NCI-H345 (cell line): ENCODE measurements at places on chromosomes 1 and 21.

DNA sequence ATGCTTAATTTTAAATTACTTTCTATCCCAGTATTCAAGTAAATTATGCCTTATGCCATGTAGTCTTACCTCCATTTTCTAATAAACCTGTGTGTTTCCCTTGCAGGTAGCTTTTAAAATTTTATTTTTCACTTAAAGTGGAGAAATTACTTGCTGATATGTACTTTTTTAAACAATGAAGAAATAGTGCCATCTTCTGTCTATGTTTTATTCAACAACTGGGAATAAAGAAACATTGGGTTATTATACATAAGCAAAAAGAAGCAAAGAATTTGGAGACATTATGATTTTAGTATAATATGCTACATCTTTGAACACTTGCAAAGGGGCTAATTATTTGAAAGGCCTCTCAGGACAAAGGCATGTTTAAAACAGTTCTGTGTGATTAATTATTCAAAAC is 1912.9 kb downstream of the MRPL39 start:
- DNase-seq, result no peak

DNA sequence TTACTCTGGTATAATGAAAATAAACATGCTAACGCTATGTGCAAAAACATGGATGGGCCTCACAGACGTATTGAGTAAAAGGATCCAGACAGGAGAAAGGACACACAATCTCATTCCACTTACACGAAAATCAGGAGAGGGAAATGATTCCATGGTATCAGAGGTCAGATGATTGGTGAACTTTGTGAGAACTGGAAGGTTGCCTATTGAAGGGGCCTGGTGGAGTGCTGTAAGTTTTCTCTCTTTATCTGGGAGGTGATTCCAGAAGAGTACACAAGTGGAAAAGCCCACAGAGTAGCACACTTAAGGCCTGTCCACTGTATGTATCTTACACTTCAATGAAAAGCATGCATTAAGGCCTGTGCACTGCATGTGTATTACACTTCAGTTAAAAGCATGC is 9.6 kb downstream of the GSTM2 start:
- no peak for DNase-seq

GRCh38 chr1:209999005-209999404 is 61.0 kb downstream of the SYT14 start:
- no peak for DNase-seq

DNA sequence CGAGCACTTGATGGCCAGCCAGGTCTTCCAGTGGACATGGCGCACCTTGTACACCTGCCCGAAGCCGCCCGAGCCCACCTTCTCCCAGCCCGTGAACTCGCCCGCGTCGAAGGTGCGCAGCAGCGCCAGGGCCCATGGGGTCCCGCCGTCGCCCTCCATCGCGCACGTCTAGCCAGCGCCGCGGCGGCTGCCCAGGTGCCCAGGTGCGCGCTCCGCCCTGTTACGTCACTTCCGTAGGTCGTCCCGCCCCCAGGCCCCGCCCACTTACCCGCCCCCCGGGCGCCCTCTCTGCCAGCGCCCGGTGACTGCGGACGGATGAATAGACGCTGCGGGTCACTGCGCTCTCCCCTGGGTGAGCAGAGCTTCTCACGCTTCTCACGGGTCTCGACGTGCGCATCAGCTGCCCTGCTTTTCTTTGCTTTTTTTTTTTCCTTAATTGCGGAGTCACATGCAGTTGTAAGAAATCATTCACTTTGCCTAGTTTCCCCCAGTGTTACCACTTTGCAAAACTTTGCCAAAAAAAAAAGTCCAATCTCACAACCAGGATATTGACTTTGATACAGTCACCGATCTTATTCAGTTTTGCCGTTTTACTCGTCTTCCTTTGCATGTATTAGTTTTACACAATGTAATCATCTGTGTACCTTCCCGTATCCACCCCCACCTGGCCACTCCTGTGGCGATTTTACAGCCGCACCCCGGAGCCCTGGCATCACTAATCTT is at the start of gene RIPK4:
TSS of gene RIPK4 (minus strand) at position 170 of the 723 bp plus-strand sequence. CDS start at position 159, 11 bp downstream.
- peak; percentile 93 for DNase-seq

GRCh38 chr1:233242827-233243483 is 52.6 kb downstream of the PCNX2 start:
- no peak for DNase-seq

DNA sequence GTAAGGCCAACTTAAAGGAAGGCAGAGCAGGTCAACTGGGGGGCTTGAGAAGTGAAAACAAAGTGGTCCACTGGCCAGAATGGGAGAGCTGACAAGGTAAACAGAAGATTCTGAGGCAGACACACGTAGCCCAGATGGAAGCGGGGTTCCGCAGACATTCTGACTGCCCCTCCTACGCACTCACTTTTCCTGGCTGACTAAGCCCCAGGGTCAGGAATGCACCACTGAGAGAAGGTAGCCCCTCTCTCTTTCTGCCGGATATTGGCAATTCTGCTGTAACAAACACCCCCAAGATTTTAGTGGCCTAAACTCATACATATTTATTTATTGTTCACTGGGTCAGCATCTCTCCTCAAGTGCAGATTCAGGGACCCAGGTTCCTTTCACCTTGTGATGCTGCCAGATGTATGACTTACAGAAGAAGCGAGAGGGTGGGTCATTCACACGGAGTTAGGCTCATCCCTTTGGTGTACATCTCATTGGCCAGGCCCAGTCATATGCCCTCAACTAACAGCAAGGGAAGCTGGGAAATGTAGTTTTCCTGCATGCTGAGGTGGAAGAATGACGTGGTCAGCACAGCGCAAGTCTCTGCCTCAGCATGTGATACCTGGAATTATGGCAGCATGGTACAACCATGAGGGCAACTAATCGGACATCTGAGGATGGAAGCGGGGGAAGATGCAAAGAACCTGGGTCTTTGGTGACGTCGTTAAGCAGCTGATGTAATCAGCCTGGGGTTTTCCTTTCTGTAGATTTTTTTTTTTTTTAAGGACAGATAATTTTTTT is 43.4 kb upstream of the MRPS6 start:
- DNase-seq, result no peak

DNA sequence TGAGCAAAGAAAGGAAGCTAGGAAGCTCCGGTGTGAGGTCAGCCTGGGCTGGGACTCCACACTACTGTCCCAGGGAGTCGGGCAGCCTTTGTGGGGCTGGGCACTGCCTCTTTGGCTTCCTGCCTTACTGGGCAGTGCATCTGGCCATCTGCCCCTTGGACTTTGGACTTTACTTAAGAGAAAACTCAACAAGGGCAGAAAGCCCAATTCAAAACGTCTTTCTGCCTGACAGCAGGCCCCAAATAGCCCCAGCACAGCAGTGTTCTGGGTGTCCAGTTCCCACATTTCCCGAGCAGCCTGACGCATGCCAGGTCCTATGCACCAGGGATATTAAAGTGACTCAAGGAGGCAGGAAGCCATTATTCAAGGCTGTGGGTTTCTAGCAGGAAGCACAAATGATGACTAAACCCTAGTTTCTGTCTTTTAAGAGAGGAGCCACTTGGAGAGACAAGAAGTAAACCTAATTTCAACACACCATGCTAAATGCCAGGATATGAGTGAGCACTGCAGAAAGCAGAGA is 37.9 kb upstream of the EDEM3 start:
- DNase-seq, result no peak

- DNase-seq, result peak; percentile 8
Observed at GRCh38 chr1:216193839-216194443, 229.3 kb downstream of the USH2A start.

DNA sequence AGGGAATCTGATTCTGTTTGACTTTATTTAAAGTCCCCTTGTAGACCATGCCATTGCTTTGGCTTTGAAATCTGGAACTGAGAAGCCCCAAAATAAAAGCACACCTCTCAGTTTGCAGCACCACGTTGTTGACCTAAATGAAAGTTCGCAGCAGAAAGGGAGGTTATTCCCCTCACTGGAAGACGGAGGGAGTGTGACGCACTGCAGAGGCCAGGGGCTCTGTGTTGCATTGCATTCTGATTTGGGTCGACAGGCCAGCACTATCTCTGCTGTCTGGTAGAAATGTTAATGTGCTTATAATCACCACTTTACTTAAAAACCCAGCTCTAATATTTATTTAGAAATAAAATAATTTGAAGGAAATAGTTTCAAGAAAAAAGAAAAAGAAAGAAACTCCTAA is 675.2 kb upstream of the NR5A2 start:
- no peak for DNase-seq

- no peak for DNase-seq
Observed at GRCh38 chr1:244945109-244945671, 80.8 kb upstream of the HNRNPU start.

DNA sequence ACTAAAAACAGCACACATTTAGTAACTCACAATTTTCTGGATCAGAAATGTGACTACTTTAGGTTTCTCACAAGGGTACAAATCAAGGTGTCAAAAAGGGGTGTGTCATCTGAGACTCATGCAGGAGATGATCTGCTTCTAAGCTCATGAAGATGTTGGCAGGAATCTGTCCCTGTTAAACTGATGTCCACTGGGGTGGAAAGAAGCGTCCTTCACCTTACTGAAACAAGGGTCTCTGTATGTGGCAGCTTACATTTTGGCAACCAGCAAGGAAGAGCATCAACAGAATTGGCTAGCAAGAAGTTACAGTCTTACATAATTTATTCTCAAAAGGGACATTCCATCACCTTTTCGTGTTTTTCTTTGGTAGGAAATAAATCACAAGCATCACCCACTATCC is 1223.8 kb downstream of the AMY1C start:
- no peak for DNase-seq

- no peak for DNase-seq
Observed at GRCh38 chr1:154716614-154717527, 108.9 kb upstream of the ADAR start.

DNA sequence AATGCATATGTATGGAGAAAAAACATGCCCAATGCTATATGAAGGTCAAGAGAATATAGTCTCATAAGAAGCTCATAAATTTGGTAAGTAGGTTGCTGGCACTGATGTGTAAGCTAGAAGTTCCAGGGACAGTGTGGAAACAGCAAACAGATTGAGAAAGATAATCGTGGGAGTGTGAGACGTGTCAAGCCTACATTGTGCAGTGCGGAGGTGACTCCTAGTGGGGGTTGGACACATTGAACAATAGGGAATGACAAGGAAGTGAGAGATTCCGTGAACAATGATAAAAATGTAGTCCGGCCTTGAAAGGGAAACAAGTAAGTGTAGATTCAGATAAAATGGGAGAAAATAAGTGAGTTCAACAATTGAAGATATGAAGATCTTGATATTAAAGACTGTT is 788.4 kb upstream of the PRMT6 start:
- peak; percentile 27 for DNase-seq

GRCh38 chr1:15080328-15081007 is 73.1 kb upstream of the TMEM51 start:
- DNase-seq, result no peak

DNA sequence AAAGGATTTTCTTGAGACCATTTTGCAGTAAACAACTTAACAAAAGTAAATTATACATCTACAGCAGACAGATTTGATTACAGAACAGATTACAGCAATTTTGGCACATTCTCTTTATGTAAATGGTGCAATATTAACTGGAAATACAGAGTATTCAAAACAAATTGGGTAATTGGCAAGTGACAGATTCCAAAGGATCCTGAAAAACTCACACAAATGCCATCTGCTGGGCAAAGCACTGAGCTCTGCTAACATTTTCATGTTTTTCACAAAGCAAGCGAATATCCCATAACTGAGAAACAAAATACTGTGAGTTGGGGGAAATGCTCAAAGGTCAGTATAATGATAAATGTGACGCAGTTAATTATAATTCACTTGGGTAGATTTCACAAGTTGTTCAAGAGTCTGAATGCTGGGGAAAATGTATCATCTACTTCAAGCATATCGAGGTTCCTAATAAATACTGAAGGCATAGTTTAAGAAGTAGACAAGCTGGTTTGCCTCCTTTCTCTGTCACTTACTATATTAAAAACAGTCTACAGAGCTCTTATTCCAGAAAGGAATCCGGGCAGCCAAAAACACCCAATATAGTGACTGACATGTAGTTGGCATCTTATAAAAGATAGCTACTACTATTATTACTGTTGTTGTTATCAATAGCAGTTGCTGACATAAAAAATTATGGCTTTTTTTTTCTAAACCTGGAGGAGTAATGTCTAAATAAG is 75.8 kb upstream of the SDC3 start:
- DNase-seq, result no peak

DNA sequence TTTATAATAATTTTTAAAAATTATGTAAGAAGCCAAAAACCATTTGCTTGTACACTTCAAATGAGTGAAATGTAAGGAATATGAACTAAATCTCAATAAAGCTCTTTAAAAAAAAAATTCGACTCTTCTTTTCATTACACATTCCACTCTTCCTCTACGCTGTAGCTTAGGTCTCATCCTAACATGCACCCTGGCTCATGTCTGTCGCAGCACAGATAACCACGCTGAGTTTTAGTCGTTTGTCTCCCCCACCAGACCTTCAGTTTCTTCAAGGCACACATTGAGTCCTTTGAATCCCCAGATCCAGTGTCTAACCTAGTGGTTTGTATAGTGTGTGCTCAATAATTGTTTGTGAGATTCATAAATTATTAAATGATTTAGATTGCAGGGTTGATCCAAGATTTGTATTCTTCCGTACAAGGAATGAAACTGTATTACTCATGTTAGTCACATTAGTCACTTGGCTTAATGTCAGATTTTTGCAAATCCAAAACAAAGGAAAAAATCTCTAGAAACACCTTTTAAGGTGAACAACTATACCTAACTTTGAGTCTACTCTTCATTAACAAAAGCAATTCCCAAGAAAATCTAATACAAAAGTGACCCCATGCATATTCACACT is 57.3 kb downstream of the SLC25A24 start:
- no peak for DNase-seq

DNA sequence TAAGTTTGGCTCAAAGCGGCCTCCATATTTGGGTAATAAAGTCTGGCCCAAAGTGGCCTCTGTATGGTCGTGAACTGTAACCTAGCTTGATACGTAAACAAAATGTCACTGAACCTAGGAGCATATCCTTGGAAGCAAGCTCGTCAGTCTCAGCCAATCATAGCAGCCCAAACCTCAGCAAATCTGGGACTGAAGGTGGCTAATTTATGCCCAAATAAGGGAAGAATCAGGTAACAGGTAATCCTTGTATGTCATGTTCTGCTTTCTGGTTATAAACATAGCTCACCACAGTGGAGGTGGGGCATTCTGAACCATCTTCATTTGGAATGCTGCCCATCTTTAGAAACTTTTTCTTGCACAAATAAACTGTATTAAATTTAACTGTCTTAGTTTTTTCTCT is 281.1 kb downstream of the TTLL7 start:
- no peak for DNase-seq

- DNase-seq, result no peak
Observed at GRCh38 chr1:68321084-68321685, 88.9 kb upstream of the WLS start.

- DNase-seq, result no peak
Observed at GRCh38 chr1:9416506-9416905, 122.8 kb upstream of the SLC25A33 start.

- no peak for DNase-seq
Observed at GRCh38 chr1:175367039-175367758, 174.6 kb upstream of the KIAA0040 start.
